ENCODE measurements at places on chromosomes 1 and 21.

DNA sequence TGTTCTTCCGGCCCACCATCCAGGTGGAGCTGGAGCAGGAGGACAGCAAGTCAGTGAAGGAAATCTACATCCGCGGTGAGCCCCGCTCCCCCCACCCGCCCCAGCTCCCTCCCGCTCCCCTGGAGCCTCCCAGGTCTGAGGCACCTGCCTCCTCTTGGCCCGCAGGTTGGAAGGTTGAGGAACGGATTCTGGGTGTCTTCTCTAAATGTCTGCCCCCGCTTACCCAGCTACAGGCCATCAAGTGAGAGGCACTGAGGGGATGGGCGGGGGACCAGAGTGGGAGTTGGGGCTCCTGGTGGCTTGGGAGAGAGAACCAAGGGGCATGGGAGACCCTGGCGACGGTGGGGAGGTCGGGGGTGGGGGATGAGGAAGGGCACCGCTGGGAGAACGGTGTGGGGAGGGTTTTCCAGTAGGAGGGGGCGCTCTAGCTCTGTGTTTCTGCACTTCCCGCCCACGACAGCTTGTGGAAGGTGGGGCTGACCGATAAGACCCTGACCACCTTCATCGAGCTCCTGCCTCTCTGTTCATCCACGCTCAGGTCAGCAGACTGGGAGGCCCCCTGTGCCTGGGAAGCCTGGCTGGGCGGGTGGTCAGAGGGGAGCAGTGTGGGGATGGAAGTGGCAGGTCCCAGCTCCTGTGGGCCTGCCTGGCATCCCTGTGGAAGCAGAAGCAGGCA, 4.2 kb downstream of the LRRC71 start:
- DNase-seq, result no peak

DNA sequence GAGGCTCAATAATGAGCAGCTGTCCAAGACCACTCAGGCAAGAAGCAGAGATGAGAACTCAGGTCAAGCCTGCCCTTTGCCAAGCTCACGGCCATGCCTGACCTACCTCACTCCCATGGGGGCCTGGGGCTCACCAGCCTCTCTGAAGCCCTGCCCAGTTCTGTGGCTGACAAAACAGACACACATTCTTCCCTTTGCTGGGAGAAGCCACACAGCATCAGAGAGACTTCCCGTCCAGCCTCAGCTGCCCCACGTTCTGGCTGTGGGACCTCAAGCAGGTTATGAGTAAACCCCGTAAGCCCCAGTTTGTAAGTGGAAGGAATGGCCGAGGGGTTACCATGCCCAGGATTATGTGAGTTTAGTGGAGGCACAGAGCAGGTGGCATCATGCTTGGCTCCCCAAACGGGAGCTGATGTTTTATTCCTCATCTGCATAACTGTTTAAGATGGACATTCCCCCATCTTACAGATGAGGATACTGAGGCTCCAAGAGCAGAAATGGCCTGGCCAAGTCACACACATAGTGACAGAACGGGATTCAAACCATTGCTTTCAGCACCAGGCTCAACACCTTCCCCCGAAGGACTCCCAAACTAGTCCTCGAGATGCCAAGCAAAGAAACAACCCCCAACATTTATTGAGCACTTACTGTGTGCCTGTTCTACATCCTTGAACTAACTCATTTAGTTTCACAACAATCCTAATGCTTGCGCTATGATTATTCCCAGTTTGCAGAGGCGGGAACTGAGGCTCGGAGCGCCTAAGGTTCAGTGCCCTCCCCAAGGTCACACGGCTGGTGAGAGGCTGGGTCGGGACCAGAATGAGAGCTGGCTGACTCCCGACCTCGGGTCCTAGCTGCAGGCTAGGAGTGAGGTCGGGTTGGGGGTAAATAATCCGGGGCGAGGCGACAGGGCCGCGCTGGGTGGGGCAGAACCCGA, 49.1 kb upstream of the LAPTM5 start:
- no peak for DNase-seq

DNA sequence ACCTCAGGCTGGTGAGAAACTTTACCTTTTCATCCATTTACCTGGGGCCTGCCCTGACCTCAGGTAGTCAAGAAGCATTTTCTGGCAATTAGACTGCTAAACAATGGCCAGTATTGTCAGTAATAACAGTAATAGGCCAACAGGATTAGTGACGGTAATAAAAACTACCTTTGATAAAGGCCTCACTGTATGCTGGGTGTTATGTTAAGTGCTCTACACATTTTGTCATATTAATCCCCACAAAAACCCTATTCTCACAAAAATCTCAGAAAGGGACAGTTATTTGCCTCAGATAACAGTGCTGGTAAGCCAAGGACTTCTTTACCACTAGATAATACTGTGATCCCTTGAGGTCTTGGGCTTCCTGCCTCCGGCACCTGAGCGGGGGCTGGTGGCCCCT, 191.4 kb downstream of the FOXD2 start:
- no peak for DNase-seq

DNA sequence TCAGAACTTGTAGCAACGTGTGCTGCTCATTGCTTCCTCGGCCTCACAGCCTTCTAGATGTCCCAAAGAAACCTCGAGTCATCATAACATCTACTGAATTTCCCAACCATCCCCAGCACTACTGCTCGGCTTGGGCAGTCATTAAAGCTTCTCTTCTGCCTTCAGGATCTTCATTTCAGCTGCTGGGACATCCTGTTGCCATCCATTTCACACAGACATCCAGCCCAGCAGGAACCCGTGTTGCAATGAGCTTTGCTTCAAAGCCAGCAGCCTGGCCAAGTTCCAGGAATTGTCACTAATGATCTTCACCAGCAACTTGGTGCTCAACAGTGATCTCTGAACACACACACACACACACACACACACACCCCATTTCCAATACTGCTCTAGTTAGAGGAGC, 18.5 kb downstream of the WLS start:
- no peak for DNase-seq

DNA sequence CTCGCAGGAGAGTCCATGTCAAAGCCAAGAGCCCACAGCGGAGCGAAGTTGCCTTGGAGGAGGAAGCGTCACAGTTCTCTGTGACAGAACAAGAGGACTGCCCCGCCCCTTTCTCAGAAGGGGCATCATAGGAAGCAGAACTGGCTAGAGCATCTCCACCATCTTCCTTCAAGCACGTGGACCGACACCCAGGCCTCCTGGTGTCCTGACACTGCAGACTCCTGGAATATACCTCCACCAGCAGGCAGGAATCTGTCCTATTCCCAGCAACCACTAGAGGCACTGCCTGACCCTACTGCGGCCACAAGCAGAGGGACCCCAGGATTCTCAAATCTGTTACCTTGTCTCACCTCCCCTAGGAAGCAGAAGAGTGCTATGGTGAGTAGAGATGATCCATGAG, 37.8 kb downstream of the GPA33 start:
- DNase-seq, result no peak

GRCh38 chr1:63632110-63632509, 38.9 kb downstream of the PGM1 start:
- no peak for DNase-seq

DNA sequence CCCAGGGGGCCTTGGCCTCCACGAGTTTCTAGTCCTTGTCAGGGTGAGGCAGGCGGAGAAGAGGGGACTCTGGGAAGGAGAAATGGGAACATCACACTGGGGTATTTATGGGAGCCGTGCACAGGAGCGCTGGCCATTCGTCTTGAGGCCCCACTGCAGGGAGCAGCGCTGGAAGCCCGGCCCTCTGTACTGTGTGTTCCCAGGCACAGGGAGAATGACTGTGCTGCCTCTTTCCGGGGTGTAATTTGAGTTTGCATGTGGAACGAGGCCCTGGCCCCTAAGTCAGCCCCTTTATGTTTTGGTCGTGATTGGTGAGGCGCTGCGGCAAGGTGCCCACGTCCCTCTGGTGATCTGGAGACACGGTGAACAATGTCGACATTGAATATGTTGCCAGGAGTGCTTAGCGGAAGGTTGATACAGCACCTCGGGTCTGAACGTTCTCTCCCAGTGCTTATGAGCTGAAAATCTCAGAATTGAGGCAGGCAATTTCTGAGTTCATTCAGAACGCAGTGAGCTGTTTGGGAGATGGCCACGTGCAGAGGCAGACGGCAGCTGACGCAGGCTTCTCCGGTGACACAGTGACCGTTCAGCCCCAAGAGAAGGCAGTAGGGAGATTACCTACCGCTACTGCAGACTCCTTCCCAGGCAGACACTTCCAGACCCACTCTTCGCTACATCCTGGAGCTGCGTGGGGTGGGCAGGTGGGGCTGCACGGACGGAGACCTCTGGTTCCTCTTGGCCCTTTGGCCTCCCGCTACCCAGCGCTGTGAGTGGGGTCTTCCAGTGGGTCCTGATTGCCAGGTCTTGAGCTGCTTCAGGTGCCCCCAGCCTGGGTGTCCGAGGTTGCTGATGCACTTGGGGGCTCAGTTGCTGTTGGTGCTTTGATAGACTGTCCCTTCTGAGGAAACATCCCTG, 265.8 kb downstream of the CAMTA1 start:
- DNase-seq, result no peak

- DNase-seq, result no peak
These were observed 6.6 kb downstream of the ADORA1 start for GRCh38 chr1:203133970-203134725.

GRCh38 chr1:70961374-70961975, 86.1 kb downstream of the PTGER3 start:
- no peak for DNase-seq

DNA sequence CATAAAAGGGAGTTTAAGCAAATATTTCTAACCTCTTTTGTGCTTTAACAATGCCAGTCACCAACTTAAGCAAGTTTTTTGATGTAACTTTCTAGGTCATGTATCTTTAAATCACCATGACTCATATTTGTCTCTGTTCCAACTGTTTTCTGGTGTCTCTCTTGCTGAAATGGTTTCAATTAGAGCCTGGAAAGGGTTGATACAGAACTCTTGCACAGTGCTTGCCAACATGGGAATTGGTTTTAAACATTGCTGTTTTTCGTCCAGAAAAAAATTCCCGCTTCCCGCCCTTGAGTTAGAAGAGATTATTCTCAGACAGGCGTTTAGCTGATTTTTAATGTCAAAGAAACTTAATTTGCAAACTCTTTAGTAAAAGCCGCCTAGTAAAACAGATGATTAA, 46.4 kb upstream of the SLC22A15 start:
- DNase-seq, result no peak

All from HS-27A (cell line).